ENCODE measurements at places on chromosomes 6 and 20.

DNA sequence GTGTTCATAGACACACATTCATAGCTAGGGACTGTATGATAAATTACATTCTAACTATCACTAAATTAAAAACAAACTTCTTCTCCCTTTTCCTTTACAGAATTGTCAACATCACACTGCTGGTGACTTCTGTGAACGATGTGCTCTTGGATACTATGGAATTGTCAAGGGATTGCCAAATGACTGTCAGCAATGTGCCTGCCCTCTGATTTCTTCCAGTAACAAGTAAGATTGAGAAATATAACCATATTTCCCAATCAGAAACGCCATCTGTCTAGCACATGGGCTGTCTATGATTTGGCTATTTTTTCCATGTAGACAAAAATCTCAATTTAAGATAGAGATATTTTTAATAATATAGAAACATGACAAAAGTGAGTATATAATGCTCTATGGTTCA, 367.7 kb downstream of the ARHGAP18 start:
- peak; percentile 49 for DNase-seq

DNA sequence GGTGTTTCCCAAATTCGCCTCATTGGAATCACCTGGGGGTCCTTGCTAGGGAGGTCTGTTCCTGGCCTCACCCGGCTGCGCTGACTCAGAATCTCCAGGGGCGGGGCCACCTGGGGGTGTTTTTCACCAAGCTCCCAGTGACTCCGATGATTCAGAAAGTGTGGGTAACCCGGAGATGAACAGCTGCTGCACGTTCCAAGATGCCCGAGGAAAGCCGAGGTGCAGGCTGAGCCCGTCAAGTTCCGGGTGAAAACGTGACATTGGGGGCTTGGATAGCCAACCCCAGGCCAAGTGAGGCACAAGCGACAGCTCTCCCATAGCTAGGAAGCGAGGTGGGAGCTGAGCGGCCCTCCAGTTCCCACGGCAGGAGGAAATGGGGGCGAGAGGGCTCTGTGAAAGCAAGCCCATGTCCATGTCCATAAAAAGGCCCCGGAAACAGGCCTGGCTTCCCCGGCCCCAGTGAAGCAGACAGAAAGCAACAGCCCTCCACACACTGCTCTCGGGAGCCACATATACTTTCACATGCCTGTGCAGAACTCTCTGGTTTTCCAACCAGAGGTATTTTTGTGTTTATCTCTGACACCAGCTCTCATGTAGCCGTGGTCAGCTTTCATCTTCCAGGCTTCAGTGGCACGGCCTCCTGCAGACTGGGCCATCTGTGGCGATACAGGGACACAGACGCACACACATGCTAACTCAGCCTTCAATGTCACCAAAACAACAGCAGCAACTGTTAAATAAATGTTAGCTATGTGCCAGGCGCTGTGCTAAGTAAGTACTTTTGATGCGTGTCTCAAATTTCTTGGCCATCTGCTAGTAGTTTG, 90.7 kb upstream of the CCDC28A start:
- no peak for DNase-seq

DNA sequence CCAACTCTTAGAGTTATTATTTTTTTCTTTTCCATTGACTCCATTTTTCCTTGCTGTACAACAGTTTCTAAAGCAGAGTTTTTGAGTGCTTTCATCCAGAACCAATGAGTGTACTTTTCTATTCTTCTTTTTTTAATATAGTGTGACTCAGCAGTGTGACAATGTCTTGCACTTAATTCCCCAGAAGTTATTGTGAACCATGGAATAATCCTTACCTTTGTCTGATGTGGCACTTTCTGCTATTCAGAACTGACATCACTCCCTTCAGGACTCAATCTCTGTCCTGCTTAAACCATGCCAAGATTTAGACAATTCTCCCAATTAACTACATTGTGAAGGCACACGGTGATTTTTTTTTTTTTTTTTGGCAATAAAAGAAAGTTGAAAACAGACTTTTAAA, 41.5 kb downstream of the GRIK2 start:
- DNase-seq: no peak

DNA sequence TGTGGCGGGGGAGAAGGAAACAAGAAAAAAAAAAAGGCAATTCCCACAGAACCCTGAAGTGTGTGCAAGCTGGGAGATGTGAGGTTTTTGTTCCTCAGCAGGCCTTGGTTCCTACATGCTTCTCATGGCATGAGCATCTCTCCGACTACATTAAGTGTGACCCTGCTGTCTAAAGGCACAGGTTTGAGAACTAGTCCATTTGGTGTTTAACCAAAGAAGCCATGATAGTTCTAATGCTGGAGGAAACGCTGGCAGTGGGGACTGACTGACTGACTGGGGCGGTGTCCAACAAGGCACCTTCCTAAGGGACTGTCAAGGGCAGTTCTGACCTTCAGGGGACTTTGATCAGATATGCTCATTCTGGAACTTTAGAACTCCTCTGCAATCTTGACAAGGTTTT, 3.8 kb downstream of the TXNDC5 start:
- DNase-seq: no peak

GRCh38 chr6:89951574-89952104, 57.4 kb downstream of the GJA10 start:
- DNase-seq: no peak

- no peak for DNase-seq
Observed at GRCh38 chr6:12572896-12573827, 143.4 kb upstream of the PHACTR1 start.

DNA sequence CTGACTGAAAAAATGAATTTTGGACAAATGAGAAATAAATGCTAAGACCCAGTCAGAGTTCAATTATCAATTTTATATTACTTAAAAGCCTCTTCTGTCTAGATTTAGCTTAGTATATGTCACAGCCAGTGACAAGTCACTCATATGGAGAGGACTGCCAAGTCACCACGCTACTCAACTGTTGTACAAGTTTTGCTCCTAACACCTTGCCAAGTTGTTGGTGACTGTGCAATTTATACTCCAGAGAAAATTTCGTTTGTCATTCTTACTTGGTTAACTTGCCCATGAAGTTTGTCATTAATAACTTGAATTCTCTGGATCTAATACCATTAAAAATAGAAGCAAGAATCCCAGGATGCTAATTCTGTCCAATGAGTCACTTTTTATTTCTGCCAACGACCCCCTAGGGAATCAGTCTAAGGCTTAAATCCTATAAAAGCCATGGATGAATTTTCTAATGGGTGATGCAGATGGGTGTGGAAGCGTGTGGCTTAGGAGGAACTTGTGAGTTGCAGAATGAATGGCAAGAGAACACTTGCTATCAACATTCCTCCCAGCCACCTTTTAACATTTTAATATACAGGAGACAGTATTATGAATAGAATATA, 30.4 kb upstream of the FBXO30 start:
- no peak for DNase-seq

DNA sequence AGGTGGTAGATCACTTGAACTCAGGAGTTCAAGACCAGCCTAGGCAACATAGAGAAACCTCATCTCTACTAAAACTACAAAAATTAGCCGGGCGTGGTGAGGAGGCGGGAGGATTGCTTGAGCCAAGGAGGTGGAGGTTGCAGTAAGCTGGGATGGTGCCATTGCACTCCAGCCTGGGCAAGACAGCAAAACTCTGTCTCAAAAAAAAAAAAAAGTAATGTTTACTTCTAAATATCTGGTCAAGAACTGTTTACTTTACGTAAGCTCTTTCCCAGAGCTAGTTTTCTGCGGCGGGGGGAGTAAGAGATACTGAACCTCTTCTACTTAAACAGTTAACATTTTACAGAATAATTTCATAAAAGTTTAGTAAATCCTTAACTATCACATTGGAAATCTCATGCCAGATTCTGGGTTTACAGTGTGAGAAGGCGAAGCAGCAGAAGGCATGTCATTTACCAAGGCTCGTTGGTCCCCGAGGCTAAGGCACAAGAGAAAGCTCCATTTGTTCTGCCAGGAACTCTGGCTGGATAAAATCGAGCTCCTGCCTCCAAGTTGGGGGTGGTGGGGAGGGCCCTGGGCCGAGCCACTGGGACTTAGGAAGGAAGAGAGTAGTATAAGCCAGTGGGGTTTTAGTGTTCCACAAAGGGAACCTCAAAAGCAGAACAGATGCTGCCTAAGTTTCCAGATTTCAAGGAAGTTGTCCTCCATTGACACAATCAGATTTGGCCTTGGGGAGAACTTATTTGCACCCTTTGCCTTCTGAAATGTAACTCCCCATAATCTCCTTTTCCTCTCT, 41.7 kb downstream of the ARFGEF2 start:
- DNase-seq: no peak

DNA sequence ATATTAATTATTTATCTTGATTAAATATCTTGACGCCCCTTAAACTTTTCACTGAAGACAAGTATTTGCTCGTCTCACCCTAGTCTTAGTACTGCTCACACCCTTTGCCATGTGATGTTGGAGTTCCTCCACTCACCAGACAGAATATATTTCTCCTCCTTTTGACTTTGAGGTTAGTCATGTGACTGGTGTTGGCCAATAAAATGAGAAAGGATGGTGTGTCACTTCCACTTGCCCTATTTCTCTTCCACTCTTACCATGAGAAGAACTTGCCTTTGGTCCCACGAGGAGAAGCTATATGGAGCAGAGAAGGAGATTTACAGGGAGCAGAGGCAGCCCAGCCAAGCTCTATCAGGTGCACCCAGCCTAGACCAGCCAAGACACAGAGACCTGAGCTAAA, 64.9 kb upstream of the TAB2 start:
- no peak for DNase-seq

DNA sequence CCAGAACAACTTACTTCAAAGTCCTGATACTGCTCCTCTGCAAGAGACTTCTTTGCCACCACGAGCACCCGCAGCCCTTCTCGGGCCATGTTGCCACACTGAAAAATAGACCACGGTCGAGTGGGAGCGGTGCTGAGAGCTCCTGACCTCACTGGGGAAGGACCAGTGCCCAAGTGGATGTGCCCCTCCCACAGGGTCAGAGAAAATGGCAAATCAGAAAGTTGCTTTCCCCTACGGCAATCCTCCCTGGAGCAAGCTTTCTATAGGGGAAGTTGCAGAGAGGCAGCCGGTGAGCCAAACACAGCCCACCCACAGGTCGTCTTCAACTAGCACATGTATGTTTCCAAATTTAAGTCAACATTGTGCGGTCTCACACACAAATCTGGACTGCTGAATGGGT, 85.1 kb upstream of the NFATC2 start:
- no peak for DNase-seq

GRCh38 chr6:104689551-104690205, 170.0 kb downstream of the HACE1 start:
- no peak for DNase-seq

DNA sequence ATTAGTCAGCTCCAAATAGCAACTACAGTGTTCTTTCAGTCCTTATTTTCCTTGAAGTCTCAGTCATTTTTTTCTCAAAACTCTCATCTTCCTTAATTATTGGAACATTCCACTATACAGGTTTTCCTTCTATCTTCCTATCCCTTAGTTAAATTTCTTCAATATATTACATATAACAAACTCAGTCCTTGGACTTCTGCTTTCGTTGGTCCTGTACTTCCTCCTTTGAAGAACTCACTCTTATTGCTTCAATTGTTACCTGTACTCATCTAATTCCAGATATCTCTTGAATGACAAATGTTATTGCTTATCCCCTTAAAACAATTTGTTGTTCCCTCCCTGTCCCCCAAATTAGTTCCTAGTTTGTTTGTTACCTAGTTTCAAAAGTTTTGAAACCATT, 67.7 kb upstream of the NOTCH4 start:
- no peak for DNase-seq

GRCh38 chr6:2376429-2377355, 131.3 kb upstream of the GMDS start:
- DNase-seq: no peak
